ENCODE measurements at places on chromosomes 2 and 18.

DNA sequence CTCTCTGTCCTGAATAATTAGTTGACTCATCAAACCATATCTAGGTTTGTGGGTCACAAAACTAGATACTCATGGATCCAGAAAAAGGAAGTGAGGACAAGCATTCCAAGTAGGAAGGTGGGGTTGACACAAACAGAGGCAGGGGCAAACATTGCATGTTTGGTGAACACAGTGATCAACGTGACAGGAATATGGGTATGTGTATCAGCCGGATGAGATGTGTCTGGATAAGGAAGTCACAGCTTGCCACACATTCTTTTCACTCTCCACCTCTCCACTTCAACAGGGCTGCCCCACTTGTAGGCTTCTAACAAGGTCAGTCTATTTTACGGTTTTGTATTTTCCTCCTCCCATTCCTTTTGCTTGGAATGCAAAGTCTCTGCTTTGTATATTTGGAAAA, 319.0 kb downstream of the CYRIA start:
- DNase-seq: no peak

- DNase-seq: no peak
Observed at GRCh38 chr18:29912351-29912750, 1130.2 kb downstream of the DSC3 start.

GRCh38 chr2:118321432-118322105, 233.3 kb downstream of the INSIG2 start:
- DNase-seq: no peak

DNA sequence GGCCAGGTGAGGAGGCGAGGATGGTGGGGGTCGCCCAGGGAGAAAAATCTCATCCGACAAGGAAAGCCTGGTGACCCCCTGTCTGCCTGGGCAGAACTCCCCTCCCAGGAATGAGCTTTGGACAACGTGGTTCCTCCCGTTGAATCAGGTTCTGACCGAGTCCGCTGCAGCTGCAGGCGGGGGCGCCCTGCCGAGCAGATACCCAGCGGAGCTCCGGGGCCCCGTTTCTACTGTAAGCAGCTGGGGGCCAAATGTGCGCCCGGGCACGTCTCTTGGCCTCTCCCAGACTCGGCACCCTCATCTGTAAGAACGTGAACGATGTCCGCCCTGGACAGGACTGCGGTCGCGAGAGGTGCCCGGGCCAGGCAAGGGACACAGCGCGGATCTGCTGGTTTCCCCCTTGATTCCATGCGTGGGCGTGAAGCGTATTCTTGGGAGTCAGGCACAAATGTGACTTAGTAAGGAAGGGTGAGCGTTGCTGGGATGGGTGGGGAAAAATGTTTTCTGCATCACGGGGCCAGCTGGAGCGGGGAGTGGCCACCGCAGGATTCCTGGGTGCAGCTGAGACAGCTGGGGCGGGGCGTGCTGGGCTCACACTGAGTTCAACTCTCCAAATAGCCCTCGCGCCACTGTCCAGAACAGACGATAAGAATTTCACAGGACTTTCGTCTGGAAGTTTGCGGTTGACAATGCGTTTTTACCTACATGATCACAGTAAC, 20.2 kb upstream of the TUBB6 start:
- no peak for DNase-seq

DNA sequence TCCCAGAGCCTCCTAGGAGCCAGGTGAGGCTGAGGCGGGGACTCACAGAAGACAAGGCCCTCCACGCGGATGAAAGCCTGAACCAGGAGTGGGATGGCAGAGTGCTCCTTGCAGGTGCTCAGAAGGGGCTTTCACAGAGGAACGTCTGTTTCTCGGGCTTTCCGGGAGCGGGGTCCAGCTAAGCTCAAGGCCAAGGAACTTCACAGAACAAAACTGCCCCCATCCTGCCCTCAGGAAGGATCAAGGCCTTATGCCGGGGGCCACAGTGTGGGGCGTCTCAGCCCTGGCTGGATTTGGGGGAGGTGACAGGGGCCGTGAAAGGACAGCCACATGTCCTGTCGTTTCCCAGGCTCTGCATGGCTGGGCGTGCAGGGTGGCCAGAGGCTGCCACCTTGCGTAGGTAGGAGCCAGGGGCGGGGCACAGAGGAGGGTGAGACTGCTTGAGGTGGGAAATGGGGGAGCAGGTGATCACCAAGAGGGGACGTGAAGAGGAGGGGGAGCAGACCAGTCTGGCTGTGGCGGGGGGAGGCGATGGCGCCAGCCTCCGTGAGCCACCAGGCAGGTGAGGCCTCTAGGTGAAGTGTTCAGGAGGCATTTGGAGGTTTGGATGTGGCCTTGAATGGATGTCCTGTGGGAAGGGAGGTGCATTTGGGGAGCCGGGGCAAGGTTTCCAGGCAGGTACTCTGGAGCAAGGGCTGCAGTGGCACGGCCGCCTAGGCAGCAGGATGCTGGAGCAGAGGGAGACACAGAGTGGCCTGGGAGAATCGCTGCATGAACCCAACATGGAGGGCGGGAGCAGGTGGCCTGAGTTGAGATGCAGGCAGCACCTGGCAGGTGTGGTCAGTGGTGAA, 79.1 kb downstream of the TWIST2 start:
- DNase-seq: no peak

Data from stimulated activated CD4-positive, alpha-beta T cell treated with anti-CD3 and anti-CD28 coated beads, Interleukin-4, amount 100 ng/mL, for 24 hours (primary cell).